ENCODE measurements at places on chromosomes 6 and 20.

GRCh38 chr6:11279284-11279689, 46.8 kb upstream of the NEDD9 start:
- DNase-seq, result no peak

- DNase-seq, result no peak
Measured at GRCh38 chr20:62489186-62489931, 13.6 kb upstream of the GATA5 start.

- DNase-seq, result no peak
Measured at GRCh38 chr6:161369339-161369738, 95.5 kb upstream of the AGPAT4 start.

DNA sequence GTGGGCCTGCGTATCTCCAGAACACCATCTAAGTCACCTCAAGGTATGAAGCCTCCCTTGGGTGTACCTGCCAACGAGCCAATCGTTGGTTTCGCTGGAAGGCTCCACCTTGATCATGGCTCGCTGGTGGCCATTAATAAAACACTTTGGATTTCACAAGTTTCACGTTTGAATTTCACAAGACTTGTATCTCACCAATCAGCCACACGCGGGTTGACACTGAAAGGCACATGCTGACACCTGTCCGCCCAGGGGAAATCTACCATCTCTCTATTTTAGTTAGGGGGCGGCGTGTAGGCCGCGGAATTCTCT, 586 bp upstream of the HMGA1 start:
- no peak for DNase-seq

GRCh38 chr6:14912226-14912625, 333.6 kb upstream of the JARID2 start:
- no peak for DNase-seq

DNA sequence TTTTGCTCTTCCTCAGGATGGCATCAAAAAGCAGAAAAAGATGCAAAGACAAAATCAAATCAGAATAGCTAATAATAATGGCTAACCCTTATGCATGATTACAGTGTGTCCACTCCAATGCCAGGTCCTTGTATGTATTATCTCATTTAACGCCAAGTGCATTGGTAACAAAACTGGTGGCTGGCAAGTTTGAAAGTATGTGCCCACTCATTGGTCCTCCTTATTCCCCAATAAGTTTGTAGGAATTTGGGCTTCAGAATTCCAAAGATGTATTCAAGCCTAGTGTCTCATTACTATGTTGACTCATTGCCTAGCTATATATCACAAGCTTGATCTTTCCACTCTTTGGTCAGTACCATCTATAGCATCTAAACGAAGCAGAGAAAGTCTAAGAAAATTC, 196.6 kb downstream of the GJA10 start:
- DNase-seq, result no peak
